ENCODE measurements at places on chromosomes 3 and 15.

DNA sequence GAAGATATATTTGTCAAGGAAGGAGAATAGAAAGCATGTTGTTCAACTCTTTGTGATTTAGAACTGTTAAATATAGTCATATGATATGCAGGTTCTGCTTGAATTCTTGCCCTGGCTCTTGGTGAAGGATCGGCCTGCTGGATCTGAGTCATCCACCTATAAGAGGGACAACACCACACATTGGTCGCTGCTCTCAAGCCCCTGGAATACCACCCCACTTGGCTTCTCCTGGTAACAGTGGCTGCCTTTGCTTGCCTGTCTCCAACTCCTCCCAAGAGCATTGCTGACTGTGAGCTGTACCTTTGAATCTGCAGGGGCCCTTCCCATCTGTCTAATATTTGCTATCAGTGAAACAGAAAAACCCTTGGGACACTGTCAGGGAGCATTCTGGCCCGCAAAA is 78.9 kb upstream of the DGKG start:
- DNase-seq = no peak

GRCh38 chr3:154102225-154102624 is 19.0 kb upstream of the ARHGEF26 start:
- DNase-seq = no peak

DNA sequence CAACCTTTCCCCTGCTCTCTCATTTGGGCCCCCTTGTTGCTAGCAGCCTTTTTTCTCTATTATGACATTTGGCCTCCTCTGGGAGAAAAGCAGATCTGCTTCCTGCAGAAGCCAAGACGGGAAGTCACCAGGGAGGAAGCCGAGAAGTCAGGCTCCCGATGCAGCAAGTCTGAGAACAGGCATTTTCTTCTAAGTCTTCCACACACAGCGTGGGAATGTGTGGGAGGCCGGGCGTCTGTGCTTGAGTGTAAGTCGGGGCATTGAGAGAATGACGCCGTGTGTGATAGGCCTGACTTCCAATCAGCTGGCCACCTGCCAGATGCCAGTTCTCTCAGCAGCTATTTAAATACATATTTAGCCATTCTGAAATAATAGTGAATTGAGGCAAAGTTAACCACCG is 75.8 kb upstream of the FAM98B start:
- no peak for DNase-seq

DNA sequence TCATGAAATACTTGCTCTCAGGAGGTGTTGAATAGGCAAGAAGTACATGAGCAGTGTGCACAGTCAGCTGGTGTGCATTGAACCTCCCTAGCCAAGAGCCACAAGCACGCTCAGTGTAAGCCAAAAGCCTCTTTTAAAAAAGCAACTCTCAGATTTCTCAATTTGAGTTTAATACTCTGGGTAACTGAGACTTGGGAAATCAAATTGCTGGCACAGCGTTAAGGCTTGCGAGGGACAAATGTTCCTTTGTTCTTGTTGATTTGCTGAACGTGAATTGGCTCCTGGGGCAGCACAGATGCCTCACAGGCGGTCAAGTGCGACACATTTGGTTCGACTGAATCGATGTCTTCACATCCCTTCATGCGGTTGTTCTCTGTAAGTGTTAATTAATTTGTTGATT is at the start of gene FAM240A:
FAM240A (plus strand) TSS at position 202 of the 400 bp plus-strand sequence; CDS start at position 361, 159 bp downstream.
- DNase-seq = no peak

DNA sequence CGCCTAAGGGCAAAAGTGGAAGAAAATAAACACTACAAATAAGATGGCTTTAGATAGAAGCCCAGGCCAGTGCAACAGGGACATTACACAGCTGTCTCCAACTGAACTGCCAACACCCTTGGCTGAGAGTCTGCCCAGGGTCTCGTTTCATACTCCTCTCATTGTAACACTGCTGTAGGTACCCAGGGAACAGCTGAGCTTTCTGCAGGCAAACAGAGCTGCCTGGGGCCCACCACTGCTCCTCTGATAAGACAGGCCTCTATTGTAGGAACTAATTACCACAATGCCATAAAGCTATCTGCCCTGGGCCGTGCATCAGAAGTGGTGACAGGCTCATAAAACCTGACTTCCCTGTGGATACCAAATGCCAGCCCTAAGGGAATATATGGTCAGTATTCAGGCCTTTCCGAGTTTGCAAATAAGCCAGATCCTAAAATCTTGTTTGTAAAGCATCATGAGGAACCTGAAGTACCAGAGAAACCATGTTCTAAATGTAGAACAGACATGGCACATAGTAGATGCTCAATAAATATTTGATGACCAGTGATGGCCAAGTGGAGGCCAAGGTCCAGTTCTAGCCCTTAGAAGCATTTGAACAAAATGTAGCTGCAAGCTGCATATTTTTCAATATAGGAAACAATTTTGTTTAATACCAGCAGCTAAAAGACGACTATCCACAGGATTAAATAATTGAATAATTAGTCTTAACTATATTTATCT is 84.3 kb upstream of the NEO1 start:
- no peak for DNase-seq

- DNase-seq = peak; percentile 10
Measured at GRCh38 chr3:53195602-53196574, 34.9 kb downstream of the PRKCD start.

- no peak for DNase-seq
Measured at GRCh38 chr15:98433346-98433745, 215.0 kb upstream of the IGF1R start.

GRCh38 chr15:53985562-53985961 is 7.3 kb downstream of the UNC13C start:
- DNase-seq = no peak

GRCh38 chr3:61323094-61323493 is 71.8 kb upstream of the FHIT start:
- DNase-seq = no peak

DNA sequence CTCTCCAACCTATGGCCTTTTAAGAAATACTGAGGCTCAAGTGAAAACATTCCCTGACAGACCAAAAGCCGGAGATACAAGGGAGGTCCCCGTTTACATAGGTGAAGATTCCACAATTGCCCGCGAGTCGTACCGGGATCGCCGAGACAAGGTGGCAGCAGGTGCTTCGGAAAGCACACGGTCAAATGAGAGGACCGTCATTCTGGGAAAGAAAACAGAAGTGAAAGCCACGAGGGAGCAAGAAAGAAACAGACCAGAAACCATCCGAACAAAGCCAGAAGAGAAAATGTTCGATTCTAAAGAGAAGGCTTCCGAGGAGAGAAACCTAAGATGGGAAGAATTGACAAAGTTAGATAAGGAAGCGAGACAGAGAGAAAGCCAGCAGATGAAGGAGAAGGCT is 24.8 kb downstream of the SYNM start:
- no peak for DNase-seq

DNA sequence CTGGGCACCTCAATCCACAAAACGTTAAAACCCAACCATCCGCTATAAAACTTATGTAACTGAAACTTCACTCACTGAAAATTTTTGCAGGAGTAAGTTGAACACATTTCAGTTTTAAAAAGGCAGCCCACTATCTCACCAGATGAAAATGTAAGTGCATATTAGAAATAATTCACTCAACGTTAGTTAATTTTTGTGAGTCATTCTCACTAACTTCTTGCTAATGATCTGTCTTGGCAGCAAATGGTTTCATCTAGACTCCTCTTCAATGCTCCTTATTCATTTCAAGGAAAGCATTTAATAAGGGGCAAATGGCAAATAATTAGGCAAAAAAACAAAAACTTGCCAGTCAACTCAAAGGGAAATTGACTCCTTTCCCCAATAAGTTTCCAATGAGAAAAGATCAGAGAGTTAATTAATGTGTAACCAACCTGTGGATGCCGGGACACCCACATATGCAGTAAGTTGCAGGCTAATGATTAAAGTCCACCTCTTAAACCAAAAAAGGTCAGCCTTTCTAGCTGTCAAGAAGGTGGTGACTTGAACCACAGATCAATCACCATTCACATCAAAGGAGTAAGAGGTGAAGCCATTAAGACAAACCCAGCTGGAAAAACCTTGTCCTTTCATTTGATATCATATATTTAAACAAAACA is 22.9 kb upstream of the PRICKLE2 start:
- DNase-seq = no peak

DNA sequence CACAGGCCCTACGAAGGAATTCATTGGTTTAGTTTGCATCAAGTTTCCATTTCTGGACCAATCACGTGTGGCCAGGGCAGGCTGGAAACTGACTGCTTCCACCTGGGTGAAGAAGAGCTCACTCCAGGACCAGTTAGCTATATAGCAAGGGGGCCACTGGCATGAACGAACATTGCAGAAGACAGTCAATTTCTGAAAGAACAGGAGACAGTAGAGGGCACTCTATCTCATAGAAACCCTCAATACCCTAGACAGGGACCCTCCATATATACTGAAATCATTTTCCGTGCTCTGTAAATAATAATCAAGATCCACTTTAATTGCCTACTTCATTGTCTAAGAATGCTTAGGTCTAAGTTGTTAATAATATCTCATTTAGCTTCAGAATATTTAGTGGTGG is 215.6 kb downstream of the CADPS start:
- no peak for DNase-seq

DNA sequence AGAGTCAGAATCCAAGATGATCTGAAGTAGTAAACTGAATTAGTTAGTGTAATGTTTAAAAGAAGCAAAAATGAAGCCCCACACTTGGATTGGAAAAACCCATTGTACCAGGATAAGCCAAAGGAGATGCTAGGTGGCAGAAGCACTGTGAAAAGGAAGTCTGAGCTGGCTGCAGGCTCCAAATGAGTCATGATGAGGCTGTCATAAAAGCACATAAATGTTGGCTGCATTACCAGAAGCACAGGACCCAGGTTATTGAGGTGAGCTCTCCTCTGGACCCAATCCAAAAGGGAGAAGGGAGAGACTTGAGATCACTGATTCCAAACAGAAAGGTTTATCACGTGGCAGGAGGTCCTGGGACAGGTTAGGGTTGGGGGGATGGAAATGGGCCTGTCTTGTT is 3.2 kb upstream of the ACAN start:
- no peak for DNase-seq

DNA sequence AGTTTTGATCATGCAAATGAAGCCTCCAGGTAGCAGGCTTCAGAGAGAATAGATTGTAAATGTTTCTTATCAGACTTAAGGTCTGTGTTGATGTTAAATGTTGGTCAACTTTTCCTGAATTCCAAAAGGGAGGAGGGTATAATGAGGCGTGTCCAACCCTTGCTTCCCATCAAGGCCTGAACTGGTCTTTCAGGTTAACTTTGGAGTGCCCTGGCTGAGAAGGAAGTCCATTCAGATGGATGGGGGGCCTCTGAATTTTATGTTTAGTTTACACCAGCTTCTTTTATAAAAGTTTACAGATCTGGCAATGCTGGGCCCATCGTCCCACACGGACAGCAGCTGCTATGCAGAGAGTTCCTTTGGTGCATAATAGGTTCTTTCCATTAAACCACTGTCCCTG is 8.9 kb downstream of the CCDC13 start:
- no peak for DNase-seq

DNA sequence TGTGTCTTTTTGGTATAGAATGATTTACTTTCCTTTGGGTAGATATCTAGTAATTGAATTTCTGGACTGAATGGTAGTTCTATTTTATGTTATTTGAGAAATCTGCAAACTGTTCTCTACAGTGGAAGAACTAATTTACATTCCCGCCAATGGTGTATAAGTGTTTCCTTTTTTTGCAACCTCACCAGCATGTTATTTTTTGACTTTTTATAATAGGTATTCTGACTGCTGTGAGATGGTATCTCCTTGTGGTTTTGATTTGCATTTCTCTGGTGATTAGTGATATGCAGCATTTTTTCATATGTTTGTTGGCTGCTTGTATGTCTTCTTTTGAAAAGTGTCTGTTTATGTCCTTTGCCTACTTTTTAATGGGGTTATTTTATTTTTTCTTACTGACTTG is 607.2 kb downstream of the OTOL1 start:
- no peak for DNase-seq

DNA sequence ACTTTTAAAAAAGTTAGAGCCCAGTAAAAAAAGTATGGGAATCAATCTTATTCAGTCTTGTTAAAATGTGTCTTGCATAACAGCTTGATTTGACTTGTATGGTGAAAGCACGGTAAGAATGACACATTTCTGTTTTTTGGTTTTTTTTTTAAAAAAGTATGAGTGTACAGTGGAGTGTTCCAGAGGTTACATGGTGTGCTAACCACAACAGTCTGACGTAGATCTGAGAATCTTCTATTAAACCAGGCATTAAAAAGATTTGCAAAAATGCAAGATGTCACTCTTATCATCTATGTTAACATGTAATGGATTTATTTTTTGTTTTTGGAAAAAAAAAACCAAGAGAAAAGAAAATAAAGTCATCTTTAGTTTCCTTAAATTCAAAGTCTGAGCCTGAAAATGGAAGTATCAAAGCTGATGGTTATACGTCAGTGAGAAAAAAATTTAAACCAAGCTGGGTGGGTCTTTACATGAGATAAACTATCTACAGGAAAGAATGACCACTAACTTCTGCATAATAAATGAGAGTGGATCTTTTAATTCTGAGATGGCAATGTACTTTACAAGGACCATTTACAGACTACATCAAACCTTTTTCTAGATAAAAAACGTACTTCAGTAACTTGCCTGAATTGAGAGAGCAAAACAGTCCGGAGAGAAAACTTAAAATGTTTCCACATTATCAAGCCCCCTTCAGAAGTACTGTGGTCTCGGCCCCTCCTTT is 1.6 kb downstream of the GABPB1 start:
- DNase-seq = no peak

GRCh38 chr3:133644768-133645167 is 17.0 kb downstream of the TOPBP1 start:
- no peak for DNase-seq

- DNase-seq = no peak
Measured at GRCh38 chr15:100999369-100999768, 80.2 kb downstream of the LRRK1 start.

DNA sequence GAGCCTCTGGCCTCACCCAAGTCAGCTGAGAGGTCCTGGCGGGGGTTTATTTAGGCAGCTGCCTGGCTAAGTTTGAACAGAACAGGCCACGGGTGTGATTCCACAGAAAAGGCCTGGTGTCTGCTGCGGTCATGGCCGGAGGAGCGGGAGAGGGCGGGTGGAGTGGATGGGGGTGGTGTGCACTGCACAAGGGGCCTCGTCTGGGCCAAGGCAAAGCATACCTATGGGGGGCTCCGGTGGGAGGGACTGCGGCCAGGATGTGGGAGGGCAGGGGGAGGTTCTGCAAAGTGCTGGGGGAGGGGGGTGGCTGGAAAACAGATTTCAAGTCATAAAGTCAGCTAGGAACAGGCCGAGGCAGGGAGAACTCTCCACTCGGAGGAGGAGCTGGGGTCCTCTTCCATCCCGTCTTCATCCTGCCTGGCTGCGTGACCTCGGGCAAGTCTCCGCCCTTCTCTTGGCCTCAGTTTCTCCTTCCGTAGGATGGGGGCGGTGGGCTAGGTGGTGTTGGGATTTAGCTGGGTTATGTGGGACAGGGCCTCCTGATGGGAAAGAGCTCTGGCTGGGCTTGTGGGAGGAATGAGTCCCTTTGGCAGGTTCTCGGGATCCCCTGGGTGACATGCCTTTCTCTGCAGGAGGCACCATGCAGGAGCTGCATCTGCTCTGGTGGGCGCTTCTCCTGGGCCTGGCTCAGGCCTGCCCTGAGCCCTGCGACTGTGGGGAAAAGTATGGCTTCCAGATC is 878 bp downstream of the ISLR start:
- DNase-seq = no peak

All from stimulated activated CD8-positive, alpha-beta memory T cell treated with anti-CD3 and anti-CD28 coated beads, Interleukin-4, amount 100 ng/mL, for 1 hour (primary cell).